Eye (tissue), 1 donor: ENCODE measurements at places on chromosomes 1 and 21.

- peak; percentile 30 for DNase-seq
Observed at GRCh38 chr1:36342426-36343185, 19.2 kb upstream of the EVA1B start.

GRCh38 chr21:16473988-16474387 is 744.2 kb downstream of the USP25 start:
- DNase-seq = no peak

- no peak for DNase-seq
Observed at GRCh38 chr1:3402258-3403010, 52.0 kb upstream of the ARHGEF16 start.

GRCh38 chr1:219362702-219363101 is 189.0 kb downstream of the LYPLAL1 start:
- no peak for DNase-seq

- no peak for DNase-seq
Observed at GRCh38 chr1:84430546-84430945, 32.3 kb downstream of the DNASE2B start.

DNA sequence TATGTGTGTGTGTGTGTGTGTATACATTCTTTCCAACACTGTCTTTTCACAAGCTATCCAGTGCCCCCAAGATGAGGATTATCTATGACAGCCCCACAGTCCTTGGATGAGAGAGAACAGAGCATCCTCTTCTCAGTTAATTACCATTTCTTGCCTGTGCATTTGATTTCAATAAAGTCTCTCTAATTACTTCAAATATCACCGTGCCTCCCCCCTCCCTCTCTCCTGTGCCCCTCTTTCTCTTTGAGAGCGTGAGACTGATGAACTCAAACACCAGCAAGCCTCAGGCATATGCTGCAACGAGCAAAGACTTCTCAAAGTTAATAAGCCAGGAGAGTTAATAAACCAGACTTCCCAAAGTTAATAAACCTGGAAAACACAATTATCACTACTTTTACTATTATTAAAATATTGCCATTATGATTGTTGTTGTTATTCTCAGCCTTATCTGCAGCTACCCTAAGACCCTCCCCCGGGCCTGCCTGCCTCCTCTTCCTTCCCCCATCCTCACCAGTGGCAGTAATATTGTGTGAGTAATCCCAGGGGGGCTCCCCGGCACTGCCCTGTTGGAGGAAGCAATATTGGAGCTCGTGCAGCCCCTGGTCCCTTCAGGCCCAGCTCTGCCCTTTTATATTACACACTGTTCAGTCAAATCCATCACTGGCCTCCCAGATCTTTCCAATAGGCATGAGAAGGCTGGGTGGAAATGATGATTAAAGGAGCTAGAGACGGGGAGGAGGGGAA is 30.9 kb downstream of the LMX1A start:
- peak; percentile 51 for DNase-seq

- DNase-seq = no peak
Observed at GRCh38 chr21:45416620-45417019, 11.7 kb downstream of the COL18A1 start.

GRCh38 chr1:5796028-5796427 is 196.2 kb downstream of the NPHP4 start:
- no peak for DNase-seq

DNA sequence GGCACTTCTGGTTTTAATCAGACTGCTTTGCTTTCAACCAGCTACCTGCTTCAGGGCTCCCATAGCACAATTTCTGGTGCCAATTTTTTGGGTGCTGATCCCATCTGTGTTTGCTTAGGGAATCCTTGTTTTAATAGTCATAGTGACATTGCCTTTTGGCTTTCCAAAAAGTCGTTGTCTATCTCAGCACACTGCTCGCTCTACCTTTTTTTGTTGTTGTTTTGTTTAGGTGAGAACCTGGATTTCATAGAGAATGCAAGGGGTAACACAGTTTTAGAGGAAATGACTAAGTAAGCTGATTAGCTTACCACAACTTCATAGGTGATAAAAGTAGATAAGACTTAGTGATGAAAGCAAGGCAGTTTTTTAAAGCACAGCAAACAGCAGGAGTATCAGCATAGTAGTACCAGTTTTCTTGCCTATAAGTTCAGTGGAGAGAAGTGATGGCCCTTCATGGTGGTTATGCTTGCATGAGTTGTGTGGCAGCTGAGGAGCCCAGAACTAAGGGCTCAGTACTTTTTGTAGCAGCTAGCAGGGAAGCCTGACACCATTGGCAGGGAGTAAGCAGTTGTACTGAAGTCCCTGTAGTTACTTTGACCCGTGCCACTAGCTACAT is 31.3 kb downstream of the NEK7 start:
- DNase-seq = no peak

DNA sequence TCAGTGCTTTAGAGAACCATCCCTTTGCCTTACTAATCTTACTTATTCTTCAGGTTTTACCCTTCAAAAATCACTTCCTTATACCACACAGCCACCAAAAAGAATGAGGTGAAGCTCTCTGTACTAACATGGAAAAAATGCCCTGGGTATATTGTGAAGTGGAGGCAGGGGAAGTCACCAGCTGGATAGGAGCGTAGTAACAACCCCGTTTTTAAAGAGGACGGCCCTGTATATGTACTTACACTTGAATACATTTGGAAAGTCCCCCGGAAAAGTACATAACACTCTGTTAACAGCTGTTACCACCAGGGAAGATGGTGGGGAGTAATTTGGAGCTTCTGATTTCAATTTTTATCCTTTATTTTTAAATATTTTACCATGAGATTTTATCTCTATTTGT is 28.2 kb upstream of the KHDRBS1 start:
- peak; percentile 19 for DNase-seq

DNA sequence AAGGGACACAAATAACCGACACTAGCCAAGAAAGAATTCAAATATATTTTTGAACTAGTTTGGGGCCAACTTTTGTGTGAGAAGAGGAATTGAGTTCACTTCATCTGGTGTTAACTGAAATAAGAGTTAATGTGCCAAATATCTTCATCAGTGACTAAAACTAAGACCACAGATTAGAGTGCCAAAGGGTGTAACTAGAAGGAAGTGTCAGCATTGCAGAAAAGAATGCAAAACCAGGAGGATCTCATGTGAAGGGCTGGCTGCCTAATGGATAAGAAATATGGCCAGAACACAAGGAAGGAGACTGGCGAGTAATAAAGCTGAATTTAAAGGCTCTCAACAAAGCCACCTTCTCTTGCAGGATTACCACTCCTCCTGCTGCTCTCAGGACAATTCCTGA is 61.8 kb upstream of the LRRC8D start:
- DNase-seq = no peak

DNA sequence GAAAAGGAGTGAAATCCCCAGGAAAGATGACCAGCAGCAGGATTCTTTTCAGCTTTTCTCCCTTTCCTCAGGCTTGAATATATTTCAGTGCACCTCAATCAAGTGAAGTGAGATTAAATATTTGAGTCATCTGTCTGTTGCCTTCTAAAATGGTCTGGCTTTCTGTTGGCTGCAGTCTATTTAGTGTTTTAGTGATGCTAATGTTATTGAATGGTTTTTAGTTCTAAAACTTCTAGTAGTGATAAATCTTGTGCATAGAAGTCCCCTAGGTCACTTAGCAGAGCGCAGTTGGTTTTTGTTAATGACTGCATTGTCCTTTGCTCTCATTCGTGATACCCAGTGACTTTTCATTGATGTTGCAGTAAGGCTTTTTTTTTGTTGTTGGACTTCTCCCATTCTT is 53.5 kb downstream of the ITSN1 start:
- no peak for DNase-seq

DNA sequence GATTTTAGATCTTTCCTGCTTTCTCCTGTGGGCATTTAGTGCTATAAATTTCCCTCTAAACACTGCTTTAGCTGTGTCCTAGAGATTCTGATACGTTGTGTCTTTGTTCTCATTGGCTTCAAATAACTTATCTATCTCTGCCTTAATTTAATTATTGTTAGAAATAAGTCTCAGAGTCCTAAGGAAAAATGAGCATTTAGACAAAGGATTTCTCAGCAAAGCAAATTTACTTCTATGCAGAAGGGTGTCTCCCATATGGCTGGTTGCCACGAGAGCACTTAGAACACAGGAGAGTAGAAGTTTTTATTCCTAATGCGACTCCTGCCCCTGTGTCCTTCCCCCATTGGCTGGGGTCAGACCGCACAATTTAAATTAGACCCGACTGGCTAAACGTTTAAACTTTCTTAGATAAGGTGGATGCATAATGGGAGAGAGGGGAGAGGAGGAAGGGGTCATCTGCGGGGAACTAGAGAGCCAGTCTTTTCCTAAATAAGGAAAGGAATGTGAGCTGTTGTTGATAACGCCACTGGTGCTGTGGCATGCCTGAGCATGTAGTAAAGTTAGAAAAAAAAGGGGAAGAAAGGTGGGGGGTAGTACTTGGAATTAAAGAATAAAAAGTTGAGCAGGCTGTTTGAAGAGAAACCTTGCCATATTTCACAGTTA is 170.2 kb downstream of the DYRK1A start:
- DNase-seq = no peak

DNA sequence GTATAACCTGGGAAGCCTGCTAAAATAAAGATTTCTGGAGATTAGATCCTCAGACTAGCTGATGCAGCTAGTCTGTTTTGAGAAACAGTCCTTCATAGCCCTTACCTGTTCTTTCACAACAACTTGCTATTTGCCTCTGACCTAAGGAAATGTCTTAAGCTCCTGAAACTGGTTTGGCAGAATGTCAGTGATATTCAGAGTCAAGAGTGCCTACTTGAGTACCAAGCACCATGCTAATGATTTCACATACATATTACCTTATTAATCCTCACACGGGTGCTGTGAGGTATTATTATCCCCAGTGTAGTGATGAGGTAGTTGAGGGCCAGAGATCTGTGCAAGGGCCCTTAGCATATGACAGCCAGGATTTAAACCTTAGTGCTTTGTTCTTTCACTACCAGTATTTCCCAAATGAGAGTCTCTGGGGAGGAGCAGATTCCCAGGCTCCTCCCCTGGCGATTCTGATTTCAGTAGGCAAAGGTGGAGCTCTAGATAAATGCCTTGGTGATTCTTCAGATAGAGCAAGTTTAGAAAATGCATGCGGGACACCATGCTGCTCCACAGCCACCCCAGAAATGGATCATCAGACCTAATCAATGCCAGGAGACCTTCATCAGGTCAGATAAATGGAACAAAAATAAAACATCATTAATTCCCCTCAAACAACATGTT is 47.4 kb upstream of the WNT2B start:
- DNase-seq = peak; percentile 17

DNA sequence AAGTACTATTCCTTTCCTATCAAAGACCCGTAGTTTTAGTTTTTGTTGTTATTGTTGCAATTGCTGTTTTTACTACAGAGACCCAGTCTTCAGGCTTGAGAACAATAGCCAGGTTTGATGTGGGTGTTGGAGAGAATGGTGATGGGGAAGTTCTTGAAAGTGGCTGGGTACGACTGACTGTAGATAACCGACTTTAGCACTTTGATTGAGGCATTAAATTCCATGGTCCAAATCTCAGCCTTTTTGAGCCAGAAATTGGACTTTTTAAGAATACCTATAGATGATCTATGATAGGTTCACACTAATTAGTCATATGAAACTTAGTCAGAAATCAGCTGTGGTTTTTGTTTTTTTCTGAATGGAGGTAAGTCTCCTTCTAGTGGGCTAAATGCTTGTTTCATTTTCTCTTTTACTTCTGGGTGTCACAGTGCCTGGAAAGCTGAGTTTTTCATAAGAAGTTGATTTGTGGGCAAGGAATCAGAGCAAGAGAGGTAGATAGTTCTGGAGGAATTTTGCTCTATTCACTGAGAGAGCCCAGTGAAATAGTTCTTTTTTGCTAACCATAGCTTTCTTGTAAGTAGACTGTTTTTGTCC is 2.8 kb downstream of the PPIH start:
- no peak for DNase-seq

DNA sequence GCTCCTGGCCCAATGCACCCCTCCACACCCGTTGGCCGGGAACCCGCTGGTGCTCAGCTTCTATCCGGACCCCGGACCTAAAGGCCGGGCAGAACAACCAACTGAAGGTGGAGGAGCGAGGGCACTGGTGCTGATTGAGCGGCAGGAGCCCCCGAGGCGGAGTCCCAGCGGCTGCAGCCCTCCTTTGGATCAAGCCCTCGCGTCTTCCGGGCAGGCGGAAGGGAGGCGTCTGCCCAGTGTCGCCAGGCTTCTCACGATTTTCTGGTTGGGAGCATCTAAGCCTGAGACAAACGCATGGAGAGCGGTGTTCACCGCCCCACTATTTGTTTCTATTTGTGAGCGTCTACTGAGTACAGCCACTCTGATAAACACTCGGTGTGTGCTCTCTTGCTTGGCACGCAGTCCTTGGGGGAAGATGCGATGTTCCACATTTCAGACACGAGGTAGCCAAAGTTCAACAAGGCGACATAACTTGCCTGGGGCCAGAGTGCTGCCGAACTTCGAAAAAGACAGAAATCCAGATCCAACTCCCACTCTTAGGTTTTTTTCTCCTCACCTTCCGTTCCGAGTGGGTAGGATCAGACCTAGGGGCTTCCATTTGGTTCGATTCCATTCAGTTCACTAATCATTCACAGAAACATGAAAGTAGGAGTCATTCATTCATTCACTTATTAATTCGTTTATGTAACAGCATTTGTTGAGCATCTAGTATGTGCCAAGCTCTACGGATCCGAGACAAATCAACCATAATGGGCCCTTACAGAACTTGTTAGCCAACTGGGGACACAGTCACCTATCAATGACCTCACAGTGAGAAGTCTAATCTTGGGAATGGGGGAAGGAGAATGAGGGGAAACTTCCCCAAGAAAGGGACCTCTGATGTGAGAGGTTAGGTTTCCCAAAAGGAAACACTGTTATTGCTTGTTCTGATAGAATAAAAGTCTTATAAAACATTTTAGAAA is 4.9 kb upstream of the DMRTA2 start:
- peak; percentile 76 for DNase-seq

GRCh38 chr1:180928331-180929230 is 15.9 kb downstream of the KIAA1614 start:
- DNase-seq = no peak

- DNase-seq = no peak
Observed at GRCh38 chr1:43731867-43732531, 24.7 kb downstream of the ST3GAL3 start.

DNA sequence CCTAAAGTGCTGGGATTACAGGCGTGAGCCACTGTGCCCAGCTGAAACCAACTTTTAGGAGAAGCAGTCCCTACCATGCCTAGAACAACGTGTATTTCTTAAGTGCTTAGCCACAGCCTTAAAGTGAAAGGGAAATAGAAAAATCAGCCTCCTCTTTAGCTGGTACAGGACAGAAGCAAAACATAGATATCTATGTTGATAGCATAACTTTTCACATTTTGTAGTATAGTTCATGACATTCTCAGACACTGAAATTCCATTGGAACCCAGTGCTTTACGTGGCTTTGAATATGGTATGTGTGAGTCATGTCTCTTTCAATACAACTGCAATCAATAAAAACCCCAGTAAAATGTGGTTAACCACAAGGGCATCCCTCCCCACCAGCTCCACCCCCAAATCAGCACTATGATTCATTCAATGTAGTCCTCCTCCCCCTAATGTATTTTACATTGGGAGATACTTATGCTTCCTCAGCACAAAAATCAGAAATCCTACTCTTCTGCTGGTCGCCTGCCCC is 32.1 kb downstream of the TGFB2 start:
- no peak for DNase-seq
